ENCODE measurements at places on chromosomes 16 and 17.

DNA sequence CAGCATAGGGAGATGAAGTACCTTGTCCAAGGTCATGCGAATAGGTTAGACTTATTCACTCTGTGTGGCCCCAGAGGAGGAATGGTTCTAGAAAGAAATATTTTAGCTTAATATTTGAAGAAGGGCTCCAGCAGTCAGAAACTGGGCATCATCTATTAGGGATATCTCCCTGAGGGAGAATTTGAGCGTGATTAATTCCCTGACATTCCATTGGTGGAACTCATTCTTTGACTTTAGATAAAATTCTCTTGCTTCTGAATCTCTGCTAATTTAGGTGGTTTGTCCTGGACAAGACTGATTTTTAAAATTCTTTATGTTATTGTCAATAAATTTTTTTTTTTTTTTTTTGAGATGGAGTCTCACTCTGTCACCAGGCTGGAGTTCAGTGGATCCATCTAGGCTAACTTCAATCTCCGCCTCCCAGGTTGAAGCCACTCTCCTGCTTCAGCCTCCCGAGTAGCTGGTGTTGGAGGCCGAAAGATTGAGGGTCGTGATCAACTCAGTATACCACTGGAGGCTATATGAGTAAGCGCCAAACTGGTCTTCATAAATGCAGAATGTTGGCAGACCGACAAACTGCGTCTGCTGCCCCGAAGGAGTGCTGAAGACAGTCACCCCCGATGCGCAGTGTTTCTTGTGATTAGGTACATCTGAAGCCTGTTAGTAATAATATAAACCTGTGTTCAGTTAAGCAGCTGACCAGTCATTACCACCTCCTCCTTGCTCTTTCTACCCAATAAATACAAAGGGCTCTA, 267.9 kb upstream of the HSBP1 start:
- no peak for DNase-seq

DNA sequence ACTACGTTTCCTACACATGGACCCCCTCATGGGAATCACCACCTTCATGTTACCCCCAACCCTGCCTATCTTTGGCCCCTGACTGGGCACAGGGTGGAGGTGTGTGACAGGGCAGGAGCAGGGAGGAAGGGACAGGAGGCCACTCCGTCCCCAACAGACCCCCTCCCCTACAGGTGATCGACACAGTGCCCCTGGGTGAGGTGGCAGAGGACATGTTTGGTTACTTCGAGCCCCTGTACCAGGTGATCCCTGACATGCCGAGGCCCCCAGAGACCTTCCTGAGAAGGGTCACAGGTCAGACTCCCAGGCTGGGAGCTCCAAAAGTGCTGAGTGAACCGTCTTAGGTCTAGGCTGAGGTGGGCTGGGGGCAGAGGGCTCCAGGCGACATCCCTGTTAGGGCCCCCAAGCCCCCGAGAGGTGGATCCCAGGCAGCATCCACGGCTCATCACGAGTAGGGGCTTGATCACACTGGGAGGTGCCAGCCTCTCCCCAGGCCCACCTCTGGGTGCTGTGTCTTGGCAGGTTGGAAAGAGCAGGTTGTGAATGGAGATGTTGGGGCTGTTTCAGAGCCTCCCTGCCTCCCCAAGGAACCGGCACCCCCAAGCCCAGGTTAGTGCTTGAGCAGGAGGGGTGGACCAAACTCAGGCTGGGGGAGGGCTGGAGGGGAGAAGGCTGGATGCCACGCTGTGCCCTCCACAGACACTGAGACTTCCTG, 1.5 kb downstream of the ACBD4 start:
- no peak for DNase-seq

DNA sequence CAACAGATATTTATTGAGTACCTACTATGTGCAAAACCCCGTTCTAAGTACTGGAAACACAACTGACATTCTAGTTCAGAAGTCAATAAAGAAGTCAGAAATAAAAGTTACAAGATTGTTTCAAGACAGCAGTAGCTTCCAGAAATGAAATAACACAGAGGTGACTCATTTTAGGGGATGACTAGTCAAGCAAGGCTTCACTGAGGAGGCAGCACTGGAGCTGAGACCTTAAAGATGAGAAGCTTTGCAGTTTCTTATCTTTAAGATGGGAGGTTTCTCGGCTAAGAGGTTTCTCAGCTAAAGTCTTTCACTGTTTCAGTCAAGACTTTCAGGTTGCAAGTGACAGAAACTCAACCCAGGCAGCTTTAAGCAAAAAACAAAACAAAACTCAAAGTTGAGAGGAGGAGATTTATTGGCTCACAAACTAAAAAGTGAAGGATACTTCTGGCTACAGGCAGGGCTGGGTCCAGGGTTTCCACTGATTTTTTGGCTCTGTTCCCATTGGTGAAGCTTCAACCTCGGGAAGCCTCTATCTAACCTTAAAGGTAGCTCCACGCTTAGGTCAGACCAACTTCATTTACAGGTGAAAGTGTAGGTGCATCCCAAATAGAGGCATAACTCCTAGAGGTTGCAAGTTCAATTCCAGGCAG, 7.4 kb upstream of the MMP2 start:
- no peak for DNase-seq

DNA sequence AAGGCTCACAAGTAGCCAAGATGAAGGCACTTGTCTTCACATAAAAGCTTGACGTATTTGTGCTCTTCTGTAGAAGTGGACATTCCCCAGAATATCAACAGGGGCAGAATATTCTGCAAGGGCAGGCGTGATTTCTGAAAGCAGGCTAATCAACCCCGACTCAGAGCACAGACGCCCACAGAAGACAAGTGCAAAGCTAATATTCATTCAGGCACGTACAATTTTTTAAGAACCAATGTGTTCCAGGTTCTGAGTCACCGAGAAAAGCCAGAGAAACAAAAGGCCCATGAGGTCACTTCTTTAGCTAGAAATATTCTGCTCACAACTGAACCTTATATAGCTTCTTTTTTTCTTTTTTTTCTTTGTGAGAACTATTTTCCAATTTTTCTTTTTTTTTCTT, 121.6 kb downstream of the DNAH9 start:
- DNase-seq = no peak

DNA sequence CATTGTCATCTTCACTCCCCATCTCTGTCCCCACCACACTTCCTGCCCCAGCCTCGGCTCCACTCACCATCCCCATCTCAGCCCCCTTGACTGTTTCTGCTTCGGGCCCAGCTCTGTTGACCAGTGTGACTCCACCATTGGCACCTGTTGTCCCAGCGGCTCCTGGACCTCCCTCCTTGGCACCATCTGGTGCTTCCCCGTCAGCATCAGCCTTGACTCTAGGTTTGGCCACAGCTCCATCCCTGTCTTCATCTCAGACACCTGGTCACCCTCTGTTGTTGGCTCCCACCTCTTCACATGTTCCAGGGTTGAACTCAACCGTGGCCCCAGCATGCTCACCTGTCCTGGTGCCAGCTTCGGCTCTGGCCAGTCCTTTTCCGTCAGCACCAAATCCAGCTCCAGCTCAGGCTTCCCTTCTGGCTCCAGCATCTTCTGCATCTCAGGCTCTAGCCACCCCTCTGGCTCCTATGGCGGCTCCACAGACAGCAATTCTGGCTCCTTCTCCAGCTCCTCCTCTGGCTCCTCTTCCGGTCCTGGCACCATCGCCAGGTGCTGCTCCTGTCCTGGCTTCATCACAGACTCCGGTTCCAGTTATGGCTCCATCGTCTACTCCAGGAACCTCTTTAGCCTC, 24.4 kb upstream of the PHKG2 start:
- no peak for DNase-seq

GRCh38 chr17:43020030-43020621, 2.1 kb downstream of the VAT1 start:
- DNase-seq = no peak

DNA sequence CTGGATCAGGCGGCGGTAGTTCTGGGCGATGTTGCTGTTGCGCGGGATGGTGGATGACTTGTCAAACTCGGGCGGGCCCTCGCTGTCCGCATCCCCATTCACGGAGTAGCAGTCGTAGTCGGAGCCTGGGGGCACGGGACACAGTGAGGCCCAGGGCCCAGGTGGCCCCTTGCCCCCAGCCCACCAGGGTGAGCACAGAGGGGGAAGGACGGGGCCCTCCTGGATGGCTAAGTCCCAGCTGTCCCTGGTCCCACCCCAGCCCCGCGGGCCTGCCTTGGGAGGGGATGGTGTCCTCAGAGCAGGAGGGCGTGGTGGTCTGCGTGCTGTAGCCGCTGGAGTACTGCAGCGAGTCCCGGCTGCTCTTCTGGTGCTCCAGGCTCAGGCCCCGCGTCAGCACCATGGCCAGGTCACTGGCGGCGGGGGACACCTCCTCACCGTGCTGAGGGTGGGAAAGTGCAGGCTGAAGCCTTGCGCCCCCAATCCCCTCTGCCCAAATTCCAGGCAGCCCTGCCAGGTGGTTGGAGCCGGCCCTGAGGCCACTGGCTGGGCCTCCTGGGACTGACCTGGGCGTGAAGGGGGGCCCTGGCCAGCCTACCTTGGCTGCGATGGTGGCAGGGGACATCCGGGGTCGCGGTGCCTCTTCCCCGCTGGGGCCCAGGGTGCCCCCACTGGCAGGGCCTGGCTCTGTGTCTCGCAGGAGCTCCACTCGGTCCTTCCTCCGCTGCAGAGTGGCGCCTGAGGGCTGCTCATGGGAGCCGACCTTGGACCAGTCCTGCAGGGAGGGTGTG, 18.2 kb downstream of the IL34 start:
- DNase-seq = no peak

DNA sequence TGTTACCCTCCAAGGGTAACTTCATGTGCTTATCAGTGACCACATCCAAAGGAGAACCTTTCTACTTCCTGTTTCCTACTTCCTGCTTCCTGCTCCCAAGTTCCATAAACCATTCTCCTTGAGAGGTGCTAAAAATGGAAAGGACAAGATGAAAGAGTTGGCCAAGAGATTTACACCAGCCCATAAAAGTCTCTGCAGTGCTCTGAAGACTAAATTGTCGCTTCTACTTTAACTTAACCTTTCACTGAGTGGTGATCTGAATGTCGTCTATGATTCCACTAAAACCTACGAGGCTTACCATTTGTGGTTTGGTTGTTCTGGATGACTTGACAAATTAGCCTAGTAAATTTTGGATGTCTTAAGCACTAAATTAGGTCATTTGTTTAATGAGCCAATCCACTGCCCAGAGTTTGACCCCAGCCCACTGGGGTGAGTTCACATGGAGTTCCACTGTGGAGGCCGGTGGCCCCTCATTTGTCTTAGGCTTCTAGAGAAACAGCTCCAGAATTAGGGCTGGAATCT, 333.1 kb downstream of the FOXL1 start:
- peak; percentile 3 for DNase-seq

DNA sequence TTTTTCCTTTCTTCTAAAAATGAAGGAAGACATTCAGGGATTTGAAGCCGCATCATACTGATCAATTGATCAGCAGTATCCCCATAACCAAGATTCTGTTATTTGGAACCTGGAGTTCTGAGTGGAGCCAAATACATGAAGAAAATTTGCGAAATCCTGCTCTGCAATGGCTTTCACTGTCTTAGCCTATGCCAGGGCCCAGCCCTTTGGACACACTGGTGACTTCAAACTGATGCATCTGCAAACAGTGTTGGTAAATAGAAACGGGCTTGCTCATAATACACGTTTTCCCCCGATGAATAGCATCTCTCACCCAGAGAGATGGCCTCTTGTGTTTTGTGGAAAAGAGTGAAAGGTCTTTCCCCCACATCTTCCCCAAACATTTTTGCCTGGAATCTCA, 87.6 kb upstream of the TOX3 start:
- DNase-seq = no peak

DNA sequence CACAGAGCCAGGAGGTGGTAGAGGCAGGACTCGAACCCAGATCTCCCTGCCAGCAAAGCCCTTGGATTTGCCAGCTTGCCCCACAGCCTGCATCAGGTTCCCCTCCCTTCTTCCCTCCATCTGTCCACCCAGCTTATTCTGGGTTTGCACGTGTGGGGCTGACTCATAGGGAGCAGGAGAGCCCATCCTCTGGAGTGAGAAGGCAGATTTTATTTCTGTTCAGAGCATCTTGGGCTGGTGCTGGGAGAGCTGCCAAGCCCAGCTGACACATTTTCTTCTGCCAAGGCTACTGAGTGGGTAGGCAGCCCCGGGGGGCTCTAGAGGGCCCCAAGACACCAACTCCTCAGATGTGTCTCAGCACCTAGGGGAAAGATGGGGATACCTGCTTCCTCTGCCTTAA, 106.3 kb upstream of the CRHR1 start:
- no peak for DNase-seq

DNA sequence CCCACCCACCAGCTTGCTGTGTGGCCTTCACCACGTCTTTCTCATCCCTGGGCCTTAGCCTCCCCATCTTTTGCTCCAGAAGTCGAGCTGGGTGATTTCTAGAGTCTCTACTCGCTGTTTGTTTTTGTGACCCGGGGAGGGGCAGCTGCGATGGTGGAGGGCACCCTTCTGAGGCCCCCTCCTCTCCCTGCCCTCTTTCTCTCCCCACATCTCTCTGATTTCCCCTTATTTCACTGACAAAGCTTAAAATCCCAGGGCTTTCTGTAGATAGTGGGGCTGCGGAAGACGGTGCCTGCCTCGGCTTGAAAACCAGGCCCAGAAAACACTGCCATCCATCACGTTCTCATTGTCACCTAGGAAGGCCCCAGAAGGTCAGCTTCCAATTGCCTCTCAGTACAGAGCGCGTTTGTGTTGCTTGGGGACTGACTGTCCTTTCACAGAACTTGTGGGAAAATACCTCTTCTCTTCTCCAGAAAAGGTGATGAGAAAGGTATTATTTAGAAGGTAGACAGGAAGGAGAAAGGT, 95.1 kb downstream of the NTN1 start:
- no peak for DNase-seq

GRCh38 chr16:69105501-69106361, at the start of gene HAS3:
HAS3 (plus strand) TSS chr16:69105653; CDS start chr16:69109396, 3,743 bp downstream.
- DNase-seq = peak; percentile 74

- peak; percentile 43 for DNase-seq
These were observed 20.4 kb downstream of the NFE2L1 start for GRCh38 chr17:48068491-48068961.

Data from HT-29 (cell line).